Endodermal cell (in vitro differentiated cells): ENCODE measurements at places on chromosomes 4 and X. TPM values are rescaled to one million over a fixed set of nuclear protein-coding genes. Genes with fewer than 3 reads are reported as not detected.

DNA sequence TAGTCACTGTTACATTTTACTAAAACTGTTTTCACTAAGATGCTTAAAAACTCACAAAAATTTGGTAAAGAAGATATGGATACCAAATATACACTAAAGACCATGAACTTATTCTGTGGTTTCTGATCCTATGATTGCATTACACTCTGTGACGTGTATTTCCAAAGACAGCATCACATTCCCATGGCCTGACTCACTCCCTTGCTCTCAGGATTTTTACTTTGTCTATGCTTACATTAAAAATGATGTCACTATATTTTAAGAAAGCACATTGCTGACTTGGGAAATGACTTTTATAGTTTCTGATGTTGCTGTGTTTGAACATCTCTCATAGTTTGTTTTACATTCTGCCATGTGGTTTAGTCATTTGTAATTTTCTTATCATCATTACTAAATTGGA is 327.9 kb upstream of the MAGEB18 start:
- DNase-seq, result no peak

GRCh38 chrX:118536687-118537461 is 41.3 kb downstream of the DOCK11 start:
- DNase-seq, result peak; percentile 51

DNA sequence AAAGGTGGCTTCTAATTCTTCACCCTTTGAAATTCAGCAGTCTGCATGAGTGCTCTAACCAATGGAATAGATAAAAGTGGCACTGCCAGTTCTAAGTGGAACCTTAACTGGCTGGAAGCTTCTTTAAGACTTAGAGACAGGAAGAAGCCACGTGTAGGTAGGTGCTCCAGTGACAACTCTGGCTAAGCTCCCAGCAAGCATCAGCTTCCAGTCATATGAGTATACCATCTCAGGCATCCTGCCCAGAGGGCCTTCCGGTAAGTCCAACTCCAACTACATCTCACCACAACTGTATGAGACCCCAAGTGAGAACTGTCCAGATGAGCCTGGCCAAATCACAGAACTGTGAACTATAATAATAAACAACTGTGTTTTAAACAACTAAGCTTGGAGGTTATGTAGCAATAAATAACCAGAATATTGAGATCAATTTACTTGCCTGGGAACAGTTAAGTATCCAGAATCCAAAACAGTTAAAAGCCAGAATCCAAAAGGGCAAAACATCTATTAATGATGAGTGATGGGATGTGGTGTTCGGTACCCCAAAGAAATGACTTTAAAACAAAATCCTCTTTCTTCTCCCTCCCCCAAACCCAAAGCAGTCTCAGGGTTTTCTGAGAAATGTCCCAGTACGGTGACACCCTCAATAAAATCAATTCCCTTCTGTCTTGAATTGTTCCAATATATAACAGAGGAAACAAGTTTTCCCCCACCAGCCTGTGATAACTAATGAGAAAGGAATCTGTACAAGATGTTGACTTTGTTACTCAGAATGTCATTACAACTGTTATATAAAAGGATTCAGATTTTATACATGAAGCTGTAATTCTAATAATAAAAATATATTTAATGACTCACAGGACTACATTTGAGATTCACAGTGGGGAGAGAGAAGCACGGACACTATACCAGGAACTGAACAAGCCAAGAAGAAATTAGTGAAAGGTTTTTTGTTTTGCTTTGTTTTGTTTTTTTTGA is 4.2 kb downstream of the TSPAN5 start:
- DNase-seq, result no peak

GRCh38 chr4:53619431-53619830 is 28.1 kb upstream of the LNX1 start:
- no peak for DNase-seq

Gene PASD1
- total RNA-seq, result not detected in 2 replicates

Gene TRIM60
- total RNA-seq, result not detected in 3 replicates

DNA sequence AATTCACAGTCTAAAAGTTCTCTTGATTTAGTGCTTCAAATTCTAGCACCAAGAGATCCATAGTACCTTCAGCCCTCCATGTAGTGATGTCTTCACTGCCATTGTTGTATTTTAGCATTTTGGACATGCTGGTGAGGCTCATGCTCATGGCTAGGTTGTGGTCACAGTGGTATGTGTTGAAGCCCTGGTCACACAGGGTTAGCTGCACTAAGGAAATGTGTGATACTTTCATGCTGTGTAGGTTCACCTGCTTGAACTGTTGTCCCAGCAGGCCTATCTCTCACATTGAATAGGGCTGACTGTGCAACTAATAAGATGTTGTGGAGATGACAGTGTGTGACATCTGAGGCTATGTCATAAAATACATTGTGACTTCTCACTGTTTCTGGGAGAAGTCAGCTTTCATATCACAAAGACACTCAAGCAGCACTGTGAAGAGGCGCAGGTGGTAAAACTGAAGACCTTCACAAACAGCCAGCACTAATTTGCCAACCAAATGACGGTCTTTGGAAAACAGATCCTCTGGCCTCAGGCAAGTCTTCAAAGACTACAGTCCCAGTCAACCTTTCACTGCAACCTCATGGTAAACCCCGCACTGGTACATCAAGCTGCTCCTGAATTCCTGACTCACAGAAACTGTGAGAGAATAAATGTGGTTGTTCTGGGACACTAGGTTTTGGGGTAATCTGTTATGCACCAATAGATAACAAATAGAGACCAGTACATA is 17.4 kb upstream of the ADH4 start:
- no peak for DNase-seq

Gene ACE2
- 0.33 to 1.2 TPM (median 0.73 TPM) in 3 replicates for total RNA-seq

- DNase-seq, result no peak
Measured at GRCh38 chr4:74316397-74316796, 8.1 kb downstream of the EPGN start.

GRCh38 chr4:24742773-24743172 is 52.6 kb upstream of the SOD3 start:
- DNase-seq, result no peak

Gene PCDH10
- total RNA-seq, result 89.7 and 111 TPM in 2 replicates

DNA sequence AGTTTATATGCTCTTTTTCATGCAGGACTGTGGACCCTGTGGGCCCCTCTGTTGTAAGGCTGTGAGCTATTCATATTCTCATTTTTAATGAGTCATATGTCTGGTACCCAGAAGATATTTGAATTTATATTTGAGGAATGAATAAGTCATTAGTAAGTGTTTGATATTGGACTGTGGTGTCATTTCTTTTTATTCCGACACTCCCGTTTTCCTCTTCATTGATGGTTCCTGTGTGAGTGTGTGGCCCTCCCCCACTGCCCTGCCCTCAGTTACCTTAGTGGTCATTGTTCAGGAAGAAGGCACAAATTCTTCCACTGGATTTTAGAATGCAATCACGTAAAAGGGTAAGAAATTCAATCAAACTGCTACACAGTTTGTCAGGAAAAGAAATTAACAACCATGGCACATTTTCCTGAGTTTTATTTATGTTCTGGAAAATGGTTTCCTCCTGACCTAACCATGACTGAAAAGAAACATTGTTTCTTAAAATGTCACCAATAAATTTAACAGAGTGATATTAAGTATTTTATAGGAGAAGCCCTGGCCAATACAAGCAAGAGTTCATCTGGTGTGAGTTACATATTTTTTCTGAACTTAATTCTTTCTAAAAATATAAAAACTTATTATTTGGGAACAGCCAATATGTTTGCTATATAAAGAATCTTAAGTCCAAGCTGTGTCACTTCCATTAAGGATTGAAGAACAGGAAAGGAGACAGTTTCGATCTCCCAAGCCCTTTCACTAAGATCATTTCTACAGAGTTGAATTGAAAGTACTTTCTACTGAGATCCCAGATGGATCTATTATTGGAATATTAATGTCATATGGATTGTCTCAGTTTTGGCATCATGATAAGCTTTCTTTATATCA is 370.5 kb upstream of the ANXA10 start:
- no peak for DNase-seq

- DNase-seq, result peak; percentile 68
Measured at GRCh38 chrX:72060196-72060920, 71.4 kb downstream of the RTL5 start.

Gene CCDC158
- total RNA-seq, result not detected in 2 replicates

GRCh38 chr4:15744016-15744545 is 34.0 kb upstream of the CD38 start:
- DNase-seq, result no peak

Gene ARSJ
- total RNA-seq, result 0.77 to 1.6 TPM (median 1.1 TPM) in 3 replicates

Gene FANCB
- 8.9 to 18.7 TPM (median 15.2 TPM) in 3 replicates for total RNA-seq

DNA sequence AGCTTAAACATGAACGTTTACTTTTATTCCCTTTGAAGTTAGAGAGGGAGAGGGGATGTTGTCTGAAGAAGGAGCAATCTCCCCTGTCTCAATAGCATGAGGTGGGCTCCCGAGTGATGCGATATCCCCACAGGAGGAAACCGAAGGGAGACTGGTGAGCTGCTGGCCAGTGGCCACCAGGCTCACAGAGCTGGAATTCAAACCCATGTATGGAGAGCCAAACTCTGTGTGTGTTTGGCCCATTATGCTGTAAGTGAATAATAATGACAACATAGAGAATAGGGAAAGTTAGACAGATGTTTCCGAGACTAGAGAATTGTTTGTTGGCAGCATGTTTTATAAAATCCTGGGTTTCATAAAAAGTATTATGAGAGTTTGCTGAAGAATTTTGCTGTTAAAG is 66.1 kb upstream of the CLNK start:
- DNase-seq, result no peak

DNA sequence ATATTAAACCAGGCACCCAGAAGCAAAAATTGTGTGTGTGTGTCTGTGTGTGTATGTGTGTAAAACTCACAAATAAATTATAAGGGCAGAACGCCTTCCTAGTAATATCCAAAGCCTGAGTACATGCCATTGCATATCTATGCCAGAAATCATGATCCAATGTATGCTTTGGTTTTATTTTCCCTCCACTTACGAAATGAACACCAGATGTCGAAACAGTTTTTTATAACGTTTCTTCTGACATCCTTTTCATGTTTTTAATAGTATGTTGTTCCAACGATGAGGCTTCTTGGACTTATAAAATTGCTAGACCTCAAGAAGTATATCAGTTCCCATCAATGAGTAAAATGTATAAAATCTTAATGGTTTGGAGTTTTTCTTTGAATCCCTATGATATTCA is 55.4 kb downstream of the KCNIP4 start:
- no peak for DNase-seq

Gene BEX5
- 8.4 and 8.9 TPM in 2 replicates for total RNA-seq

Gene RTL9
- total RNA-seq, result 0.19 to 0.29 TPM in 2 of 3 replicates, not detected in the other

Gene RAB40AL
- total RNA-seq, result 0.47 and 1.5 TPM in 2 replicates

Gene RNF150
- 7.9 and 8.2 TPM in 2 replicates for total RNA-seq

DNA sequence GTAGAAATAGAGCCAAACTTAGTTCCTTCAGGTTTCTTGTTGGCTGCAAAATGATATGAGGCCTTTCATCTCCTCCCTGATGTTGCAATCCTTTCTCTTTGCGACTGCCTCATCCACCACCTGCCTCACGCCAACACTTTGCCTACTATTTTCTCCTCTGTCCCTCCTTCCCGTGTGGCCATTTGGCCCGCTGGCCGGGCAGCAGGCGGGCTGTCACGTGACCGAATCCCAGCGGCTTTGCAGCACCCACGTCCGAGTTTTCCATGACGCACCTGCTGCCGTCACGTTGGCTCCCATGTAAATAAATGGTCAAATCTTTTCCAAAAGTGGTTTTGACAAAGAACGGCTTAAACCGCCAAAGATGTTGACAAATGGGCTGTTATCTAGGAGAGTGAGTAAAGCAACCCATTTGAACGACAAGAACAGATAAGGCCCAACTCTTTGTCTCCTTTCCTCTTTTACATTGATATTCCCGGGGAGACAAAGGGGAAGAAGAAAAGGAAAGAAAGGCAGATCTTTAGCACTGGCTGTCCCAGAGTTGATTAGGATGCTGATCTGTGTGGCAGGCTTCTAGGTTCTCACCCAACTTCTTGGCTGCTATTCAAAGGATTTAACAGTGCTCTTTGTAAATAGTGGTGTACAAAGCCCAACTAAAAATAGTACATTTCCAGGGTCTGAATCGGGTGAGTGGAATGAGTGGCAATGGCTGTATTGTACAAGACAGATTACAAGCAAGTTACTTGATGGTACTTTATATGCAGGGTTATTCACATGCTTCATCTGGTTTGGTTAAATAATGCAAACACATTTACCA is 174.2 kb upstream of the JADE1 start:
- peak; percentile 64 for DNase-seq

DNA sequence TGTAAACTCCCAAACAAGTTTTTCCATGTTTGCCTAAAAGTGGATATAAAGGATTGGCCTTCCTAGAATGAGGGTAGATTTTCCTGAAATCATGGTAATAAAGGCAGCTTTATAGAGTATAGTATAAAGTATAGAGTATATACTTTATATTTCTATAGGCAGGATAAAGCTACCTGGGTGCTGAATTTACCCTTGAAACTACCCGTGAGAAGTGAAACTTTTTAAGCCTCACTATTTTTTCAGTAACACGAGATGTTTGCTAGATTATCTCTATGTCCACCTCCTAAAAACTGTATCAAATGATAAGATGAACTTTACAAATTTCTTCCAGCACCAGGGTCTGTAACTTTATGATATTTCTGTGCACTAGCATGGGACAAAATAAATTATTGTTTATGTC is 340.0 kb upstream of the GALNTL6 start:
- no peak for DNase-seq

Gene FRAS1
- total RNA-seq, result 76.4 to 96.9 TPM (median 78.3 TPM) in 3 replicates

- peak; percentile 89 for DNase-seq
Measured at GRCh38 chr4:6087669-6088341, 69.6 kb upstream of the C4orf50 start.

DNA sequence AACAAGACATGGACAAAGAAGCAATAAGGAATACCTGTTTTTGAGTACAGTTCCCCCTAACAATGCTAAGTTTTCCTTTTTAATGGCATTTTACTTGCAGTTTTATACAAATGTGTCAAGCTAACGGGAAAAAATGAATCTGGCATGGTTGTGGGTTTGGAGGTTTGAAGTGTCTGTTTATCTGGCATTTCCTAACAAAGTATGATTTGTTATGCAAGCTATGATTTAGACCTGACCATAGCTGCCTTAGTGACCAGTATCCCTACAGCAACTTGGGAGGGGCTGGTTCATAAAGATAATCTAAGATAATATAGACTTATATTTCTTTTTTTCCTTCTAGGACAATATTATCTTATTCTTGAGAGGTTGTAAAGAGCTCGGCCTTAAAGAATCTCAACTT is 60.6 kb downstream of the LIMCH1 start:
- DNase-seq, result no peak

DNA sequence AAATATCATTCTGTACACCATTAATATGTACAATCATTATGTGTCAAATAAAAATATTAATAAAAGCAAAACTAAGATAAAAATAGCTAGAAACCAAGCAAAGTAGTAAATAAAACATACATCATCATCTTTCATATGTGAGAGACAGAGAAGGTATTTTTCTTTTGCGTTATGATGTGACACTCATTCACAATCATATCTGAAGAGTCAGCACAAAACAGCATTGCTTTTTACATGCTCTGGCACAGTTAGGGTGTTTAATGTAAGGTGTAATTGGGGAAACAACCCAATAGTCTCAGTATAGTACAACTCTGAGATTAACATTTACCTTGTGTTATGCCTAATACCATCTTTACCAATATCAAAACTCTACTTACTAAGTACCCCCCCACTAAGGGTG is 376.6 kb downstream of the TMA16 start:
- no peak for DNase-seq
